ENCODE measurements at places on chromosomes 2 and 18.

GRCh38 chr2:205759257-205759656, 77.0 kb downstream of the NRP2 start:
- DNase-seq, result no peak

DNA sequence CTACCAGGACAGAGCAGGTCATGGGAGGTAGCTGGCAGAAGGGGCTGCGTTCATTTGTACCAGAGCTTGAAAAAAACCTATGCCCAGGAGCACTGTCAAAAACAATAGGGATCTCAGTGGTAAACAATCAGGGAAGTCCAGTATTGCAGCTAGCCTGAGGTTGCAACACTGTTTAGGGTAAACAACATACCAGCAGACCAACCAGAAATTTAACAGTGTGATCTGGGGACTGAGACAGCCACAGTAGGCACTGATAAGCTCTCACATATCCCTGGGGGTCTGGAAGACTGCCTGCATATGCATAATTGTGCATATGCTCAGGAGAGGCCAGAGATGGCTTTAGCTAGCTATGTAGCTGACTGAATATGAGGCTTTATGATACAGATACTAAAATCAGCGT, 12.0 kb upstream of the ZCCHC2 start:
- DNase-seq, result no peak

- no peak for DNase-seq
These were observed 462.8 kb downstream of the MEIS1 start for GRCh38 chr2:66897691-66898150.

DNA sequence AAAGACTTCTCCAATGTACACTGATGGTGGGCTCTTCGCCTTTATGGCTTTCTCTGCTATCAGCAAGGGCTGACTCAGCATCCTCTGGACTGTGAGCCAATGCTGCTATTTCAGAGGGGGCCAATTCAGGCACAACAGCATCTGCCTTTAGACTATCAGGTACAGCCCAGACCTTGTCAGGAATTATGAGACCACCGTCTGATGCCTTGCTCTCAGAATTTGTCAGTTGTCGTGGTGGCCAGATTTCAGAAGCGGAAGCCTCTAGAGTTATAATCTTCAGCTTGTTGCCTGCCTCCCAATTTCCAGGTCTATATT, 92.7 kb downstream of the ALPK2 start:
- DNase-seq, result no peak

- peak; percentile 72 for DNase-seq
These were observed 1345.8 kb upstream of the LRRTM1 start for GRCh38 chr2:81650048-81650971.

GRCh38 chr2:168767258-168767657, 35.2 kb upstream of the NOSTRIN start:
- DNase-seq, result no peak

DNA sequence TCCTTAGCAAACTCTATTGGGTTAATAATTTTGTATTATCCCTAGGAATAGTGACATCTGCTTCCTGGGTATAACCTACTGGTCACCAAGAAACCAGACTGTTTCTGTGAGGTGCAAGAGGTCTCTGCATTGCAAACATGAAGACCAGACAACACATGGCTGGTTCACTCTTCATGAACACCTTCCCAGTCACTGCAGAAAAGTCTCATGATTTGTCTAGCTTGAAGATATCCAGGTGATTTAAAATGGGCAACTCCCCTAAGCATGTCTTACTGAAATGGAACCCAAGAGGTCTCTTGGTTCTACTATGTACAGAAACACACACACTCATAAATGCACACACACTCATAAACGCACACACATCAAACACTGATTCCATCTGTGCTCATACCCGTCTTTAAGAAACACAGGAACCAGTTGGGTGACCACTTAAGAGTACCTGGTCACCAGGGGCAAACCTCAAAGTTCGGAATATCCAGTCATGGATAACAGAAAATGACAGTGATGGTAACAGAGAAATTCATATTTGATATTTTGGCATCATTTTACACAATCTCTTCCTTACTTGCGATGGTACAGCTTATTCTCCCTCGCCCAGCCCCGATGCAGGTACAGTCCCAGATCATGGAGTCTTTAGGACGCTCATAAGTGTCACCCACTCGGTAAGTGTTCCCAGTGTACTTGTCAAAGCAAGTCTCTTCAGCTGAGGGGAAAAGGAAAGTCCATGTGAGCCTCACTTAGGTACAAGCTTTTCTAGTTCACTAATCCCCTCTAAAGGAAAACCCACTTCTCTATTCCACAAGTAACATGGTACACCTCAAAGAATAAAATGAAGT, 2.9 kb downstream of the FN1 start:
- no peak for DNase-seq

DNA sequence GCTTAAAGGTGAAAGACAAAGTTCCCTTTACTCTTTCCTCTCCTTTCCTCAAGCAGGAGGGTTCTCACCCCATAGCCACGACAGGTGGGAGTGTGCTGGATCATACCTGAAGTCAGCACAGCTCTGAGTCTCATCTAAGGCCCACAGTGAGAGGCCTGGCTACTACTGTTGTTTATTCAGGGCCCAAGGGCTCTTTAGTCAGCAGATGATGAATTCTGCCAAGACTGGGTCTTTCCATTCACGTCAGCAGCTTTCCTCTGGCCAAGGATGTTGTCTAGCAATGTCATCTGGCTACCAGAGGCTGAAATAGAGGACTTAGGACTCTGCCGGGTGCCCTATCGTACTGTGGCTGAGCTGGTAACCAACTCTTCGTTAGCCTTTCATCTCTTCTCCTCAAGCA, 308.4 kb upstream of the THUMPD2 start:
- no peak for DNase-seq

DNA sequence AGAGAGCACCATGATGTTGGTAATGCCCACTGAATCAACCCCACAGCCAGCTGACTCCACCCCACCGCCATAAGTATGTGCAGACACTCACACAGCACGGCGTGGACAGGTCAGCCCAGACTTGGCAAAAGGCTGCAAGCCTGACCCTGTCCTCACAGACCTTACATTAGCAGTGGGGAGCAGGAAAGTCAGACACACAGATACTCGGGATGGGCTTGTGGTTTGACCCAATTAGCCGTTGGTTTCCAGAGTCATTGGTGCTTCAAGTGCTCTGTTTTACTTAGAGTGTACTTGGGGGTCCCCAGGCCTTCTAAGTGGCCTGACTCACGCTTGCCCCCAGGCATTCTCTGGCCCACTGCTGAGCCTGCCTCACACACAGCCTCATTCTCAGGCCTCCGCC, 36.7 kb downstream of the EN1 start:
- DNase-seq, result no peak

GRCh38 chr18:54184836-54185235, 39.6 kb downstream of the MBD2 start:
- DNase-seq, result no peak

DNA sequence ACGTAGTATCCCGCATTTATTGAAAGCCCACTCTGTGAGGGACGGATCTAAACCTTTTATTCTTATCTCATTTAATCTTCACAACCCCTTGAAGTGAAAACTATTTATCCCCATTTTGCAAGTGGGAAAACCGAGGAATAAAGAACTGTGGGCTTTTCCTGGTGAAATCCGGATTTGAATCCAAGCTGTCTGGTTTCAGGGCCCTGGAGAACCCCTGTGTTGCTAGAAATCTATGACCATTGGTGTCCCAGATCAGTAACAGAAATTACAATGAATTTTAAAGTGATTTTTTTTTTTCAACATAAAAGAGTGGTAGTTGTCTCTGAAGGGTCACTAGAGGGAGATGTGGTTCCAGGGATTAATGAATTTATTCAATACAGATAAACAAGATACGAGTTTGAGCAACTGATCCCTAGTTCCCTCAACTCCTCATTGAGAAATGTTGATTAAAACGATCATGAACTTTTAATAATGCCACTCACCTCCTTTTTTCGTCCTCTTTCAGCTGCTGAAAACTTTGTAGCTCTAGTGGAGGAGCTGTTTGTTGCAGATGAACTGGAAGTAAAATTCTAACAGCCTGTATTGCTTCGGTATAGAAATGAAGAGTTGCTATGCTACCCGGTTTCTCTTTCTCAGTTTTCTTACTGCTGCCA, 940 bp downstream of the XRCC5 start:
- no peak for DNase-seq

GRCh38 chr2:68225119-68225632, 27.2 kb downstream of the PPP3R1 start:
- peak; percentile 46 for DNase-seq

DNA sequence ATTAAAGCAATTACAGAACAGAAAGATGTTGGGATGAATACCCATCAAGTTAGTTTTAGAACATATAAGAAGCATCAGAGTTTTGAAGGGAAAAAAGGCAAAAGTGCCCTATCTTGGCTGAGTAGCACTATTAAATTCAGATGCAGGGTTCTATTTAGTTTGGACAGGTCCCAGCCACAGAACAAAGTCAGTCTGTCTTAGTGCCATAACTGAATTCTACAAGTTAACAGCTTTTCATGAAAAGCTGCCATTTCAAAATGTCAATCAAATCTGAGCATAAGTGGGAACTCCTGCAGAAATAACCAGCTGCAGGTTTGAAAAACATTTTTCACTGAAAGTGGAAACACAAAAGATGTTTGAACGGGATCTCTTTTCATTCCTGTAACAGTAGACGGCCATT, 160.4 kb downstream of the SRBD1 start:
- DNase-seq, result no peak

- no peak for DNase-seq
These were observed 198.9 kb upstream of the RND3 start for GRCh38 chr2:150686391-150686790.
